Suppressor macrophage (primary cell): ENCODE measurements at places on chromosomes 3 and 15.

DNA sequence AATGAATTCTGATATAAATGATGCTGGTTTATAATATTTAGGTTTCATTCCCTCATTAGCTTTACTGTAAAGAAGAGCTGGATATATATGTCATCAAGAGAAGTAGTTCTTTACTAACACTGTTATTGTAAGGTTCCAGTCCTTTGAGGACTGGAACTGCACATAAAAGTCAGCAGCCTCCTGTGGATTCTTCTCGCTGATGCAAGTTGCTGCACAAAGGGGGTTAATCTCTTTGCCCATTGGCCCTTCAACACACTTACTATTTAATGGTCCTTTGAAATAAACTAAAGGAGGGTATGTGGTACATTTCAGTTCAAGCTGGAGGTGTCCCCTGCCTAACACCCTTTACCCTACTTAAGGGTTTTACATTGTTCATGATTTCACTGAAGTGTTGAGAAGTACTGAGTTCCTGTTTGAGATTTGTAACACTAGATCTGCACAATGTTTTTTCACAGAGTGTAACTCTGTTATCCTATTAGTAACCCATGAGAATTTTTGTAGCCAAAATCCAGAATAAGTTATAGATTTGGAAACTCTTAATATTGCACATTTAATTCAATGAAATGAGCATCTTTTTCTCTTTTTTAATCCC, 43.9 kb downstream of the NR2C2 start:
- DNase-seq = peak; percentile 19

DNA sequence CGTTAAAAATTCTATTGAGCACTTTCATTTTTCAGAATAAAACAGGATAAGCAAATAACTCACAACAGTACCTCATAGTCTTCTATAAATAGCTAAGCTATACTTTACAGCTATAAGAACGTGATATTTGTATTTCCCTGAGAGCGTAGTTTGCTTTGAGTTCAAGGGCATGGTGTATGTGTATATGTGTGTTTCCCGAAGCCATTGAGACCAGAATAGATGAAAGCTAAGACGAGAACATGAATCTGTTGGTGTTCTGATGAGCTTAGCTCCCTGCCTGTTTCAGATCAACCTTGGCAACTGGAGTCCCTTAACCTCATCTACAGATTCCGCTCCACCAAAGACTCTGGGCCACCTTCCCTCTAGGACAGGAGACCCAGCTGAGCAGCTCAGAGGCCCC, 59.5 kb upstream of the MCF2L2 start:
- no peak for DNase-seq

GRCh38 chr3:129629011-129629410, 22.5 kb upstream of the PLXND1 start:
- DNase-seq = no peak

GRCh38 chr15:78024519-78024870, 53.0 kb downstream of the TBC1D2B start:
- DNase-seq = peak; percentile 48

DNA sequence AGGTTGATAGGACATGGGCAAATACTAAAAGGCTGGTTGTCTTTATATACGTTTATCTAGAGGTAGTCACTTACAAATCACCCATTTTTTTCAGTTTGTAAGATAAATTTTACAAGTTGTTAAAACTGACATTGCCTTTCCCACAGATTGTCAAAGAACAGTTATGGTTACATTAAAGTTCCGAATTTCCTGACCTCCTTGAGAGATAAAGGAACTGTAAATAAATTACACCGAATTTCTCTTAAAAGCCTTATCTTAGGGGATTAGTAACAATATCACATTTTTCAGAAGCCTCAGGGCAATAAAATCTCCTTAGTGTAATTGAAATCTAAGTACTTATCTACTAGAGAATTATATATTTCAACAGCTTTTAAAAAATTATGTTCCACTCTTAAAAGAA, 49.5 kb downstream of the ZPLD1 start:
- no peak for DNase-seq

DNA sequence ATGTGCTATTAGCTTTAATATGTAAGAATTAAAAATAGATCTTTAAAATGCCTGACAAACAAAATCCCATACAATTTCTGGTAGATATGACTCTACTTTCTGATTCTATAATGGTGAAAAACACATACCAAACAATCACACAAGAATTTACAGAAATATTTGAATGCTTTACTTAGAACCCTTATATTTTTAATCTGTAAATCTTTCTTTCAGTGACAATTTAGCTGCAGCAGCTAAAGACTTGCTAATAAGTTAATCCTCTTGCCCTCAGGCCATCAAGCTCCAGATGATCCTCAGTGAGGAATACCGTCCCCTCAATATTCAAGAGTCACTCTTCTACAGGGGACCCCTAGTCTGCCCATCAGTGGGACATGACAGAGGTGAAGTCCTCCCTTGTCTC, 55.6 kb downstream of the C3orf80 start:
- DNase-seq = no peak

- no peak for DNase-seq
Observed at GRCh38 chr3:148186881-148187280, 510.8 kb upstream of the AGTR1 start.

- DNase-seq = no peak
Observed at GRCh38 chr3:144583871-144584270, 612.2 kb downstream of the DIPK2A start.

DNA sequence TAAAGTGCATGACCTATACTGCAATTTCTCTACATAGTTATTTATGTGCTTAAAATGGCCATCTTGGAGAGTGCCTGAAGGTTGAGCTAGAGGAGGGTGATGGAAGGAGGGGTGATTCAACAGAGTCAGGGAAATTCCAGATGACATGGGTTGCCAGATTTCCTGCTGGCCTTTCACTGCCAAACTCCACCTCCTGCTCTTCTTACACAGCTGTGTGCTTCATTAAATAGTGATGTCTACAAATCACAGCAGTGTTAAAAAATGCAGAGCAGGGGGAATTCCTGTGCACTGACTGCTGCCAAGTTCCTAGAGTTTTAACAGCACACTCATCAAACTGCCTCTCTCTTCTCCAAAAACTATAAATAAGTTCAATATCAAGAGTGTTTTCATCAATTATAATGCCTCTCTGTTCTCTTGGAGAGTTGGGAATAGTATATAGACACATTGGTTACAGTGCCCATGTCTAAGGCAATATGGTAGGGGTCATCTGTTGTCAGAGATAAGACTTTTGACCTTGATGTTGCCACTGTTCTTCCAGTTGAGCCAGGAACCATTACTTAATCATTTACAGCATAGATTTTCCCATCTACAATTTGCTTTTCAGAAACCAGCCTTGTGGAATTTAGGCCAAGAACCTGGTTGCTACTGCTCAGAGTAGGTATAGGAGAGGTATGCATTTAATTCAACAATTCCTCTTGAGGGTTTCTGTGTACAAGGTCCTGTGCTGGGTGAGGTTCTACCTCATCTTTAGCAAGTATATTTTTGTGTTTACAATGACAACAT, 79.6 kb downstream of the TP63 start:
- no peak for DNase-seq

DNA sequence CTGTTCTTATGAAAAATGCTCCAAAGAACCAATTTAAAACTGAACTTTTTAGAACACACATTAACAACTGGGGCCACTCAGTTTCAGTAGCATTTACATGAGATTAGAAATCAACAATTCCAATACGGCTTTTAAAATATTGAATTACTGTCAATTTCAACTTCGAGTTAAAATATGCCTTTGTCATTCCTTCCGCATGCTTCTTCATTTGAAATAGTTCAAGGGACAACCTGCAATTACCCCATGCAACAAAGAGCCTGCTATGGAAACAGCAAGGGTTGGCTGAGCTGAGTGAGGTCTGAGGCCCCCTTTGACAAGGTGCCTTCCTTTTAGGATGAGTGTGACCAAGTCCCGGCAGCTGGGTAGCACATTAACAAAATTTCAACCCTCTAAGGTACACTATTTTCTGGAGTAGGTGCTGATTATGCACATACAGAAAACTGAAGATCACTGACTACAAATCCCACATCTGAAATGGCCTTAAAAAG, 11.6 kb downstream of the PDCD10 start:
- no peak for DNase-seq

- DNase-seq = no peak
Observed at GRCh38 chr3:189519458-189519857, 111.7 kb upstream of the TP63 start.

- no peak for DNase-seq
Observed at GRCh38 chr3:179038216-179038898, 33.3 kb downstream of the ZMAT3 start.

DNA sequence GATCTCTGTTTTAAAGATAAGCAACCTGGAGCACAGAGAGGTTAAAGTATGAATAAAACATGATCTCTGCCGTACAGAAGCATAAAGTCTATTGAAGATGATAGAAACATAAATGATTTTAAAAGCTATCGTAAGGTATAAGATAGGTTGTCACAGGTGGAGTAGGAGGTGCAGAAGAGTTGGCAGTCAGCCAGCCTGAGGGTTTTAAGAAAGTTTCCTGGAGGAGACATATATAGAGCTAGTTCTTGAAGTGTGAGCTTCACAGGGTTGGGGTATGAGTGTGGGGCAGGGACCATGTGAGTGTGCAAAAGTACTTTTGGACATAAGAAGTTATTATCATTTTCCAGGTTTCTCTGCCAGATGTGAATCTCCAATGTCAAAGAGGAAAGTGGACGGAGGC, 3.9 kb upstream of the FGF12 start:
- DNase-seq = no peak

GRCh38 chr15:96494505-96494904, 164.0 kb downstream of the NR2F2 start:
- DNase-seq = peak; percentile 41
